D341Med (cell line): ENCODE measurements at places on chromosomes 2 and 18.

GRCh38 chr2:30514848-30515435, 67.9 kb downstream of the LCLAT1 start:
- DNase-seq: no peak

- no peak for DNase-seq
Observed at GRCh38 chr18:12604445-12605007, 53.4 kb downstream of the SPIRE1 start.

- no peak for DNase-seq
Observed at GRCh38 chr2:207387001-207387571, 142.7 kb upstream of the CREB1 start.

- no peak for DNase-seq
Observed at GRCh38 chr2:66968946-66969345, 428.2 kb upstream of the ETAA1 start.

DNA sequence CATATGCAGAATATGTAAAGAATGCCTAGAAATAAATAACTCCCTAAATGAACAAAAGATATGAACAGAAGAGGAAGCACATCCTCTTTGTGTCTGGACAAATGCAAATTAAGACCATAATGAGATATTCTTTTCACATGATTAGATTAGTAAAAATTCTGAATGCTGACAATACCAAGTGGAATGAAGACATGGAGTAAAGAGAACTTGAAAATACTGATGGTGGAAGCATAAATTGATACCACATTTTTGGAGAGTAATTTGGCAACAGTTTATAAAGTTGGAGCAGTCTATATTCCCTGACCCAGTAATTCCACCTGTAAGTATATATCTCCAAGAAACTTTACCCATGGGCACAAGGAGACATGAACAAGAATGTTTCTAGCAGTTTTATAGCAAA, 130.0 kb downstream of the CAPN13 start:
- DNase-seq: no peak
